ENCODE measurements at places on chromosomes 6 and 20.

DNA sequence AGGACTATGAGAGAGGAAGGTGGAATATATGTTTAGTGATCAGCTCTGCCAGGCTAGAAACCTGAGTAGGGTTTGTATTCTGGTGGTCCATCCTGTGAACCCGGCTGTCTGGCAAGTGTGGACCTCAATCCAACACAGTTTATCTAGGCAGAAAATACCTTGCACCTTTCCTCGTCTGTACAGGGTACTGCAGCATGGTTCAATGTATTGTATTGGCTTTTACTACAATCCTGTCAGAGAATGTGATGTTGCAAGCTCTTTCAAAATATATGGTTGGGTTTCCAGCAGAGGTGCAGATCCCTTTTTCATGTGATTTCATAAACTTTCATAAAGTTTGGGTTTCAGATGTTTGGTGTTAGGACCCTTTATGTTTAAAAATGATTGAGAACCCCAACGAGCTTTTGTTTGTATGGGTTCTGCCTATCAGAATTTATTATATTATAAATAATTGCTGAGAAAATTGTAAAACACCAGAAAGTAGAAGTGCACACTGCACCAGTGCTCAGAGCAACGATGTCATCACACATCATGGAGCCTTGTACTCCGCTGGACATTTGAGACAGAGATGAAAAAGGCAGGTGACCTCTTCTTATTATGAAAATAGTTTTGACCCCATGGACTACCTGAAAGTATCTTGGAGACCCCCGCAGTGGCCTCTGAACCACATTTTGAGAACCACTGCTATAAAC lies 106.6 kb downstream of the RTN4IP1 start:
- no peak for DNase-seq

DNA sequence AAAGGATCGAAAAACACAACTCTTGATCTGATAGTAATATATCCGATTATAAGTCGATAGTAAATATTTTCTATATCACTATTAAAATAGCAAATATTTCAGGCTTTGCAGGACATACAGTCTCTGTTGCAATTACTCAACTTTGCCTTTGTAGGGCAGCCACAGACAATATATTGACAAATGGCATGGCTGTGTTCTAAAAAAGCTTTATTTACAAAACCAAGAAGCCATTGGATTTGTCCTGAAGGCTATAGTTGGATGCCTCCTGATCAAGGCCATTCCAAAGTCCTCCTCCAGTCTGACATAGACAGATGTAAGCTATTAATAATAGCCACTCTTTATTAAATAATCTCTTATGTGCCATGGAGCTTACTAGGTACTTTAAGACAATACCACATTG lies 5.9 kb downstream of the OCSTAMP start:
- no peak for DNase-seq

- DNase-seq, result no peak
These were observed 44.9 kb upstream of the SUPT3H start for GRCh38 chr6:45422503-45423110.

DNA sequence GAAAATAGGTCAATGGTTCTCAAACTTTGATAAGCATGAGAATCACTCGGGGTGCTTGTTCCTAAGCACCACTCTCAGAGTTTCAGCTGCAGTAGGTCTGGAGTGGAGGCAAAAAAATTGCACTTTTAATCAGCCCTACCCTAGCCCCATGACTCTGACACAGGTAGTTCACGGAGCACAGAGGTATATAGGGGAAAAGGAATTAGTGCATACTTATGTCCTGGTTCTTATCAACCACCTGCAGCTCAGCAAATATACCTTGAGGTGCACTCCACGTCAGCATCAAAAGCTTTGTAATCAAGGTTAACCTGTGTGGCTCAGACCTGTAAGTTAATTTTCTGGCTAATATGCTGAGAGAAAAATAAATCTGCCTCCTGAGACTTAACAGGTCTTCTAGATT lies 138.8 kb upstream of the HMGN3 start:
- no peak for DNase-seq

GRCh38 chr6:89433252-89434149 lies 549 bp downstream of the ANKRD6 start:
- no peak for DNase-seq

GRCh38 chr6:166262743-166263515 lies 45.3 kb downstream of the PRR18 start:
- DNase-seq, result no peak

DNA sequence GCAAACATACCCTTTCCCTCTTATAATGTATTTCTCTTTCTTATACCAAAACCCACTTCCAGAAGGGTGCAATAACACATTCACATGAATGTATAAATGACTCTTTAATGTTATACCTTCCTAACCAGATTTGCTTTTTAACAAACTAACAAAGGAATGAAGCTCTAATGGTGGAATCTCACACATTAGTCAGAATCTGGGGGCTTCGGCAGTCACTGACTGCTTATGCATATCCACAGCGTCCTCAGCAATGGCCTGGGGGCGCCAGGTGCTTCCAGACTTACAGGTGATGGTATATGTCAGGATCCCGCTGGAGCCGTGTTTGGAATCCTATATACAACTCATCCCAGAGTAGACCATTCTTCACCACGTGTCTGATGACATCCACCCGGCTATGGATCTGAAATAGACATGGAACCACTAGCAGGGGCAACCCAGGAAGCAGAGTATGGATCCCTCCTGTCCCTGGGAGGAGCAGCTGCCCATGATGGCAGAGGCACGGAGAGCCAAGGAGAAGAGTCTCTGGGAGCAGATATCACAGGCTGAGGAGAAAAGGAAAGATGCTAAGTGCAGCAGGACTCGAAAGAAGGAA lies 150.8 kb upstream of the RIPOR2 start:
- no peak for DNase-seq

DNA sequence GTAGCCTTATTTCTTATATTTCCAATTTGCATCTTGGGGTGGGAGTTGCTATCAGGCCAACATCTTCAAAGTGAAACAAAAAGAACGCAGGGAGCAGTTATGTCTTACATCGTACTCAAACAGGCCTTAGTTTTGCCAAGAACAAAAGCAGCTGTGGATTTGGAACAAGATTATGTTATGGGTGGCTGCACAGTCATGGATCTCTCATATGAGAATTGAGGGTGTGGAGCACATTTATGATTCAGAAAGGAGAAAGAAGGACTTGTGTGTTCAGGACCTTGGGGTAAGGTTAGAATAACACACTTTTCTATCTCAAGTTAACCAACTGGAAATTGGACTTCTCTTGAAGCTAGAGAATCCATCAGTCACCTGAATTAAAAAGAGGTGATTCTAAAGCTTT lies 259.9 kb downstream of the FOXA2 start:
- DNase-seq, result no peak

- DNase-seq, result no peak
These were observed 217.9 kb downstream of the CLVS2 start for GRCh38 chr6:123213921-123214320.

GRCh38 chr20:42432496-42433334 lies 757.0 kb downstream of the PTPRT start:
- no peak for DNase-seq

DNA sequence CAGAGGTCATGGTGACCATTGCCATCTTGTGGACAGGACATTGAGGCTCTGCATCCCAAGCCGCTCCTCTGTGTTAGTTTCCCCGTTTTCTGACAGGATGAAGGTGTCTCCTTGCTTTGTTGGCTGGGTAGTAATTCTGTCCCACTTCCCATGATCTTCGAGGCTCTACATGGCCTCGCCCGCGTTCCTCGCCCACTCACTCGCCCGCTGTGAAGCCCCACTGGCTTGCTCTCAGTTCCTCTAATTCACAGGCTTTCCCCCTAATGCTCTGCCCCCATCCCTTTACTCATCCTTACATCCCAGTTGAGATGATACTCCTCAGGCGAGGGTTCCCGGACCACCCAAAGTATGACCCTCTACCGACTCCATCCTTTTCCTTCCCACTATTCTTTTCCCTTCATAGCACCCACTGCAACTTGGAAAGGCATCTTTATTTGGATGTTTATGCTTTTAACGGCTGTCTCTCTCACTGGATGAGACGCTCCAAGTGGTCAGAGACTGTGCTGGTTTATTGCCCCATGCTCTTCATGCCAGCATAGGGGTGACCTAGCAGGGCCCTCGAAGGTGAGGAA lies 511 bp upstream of the SLC35B2 start:
- DNase-seq, result no peak

GRCh38 chr6:14876778-14877613 lies 368.9 kb upstream of the JARID2 start:
- DNase-seq, result no peak

DNA sequence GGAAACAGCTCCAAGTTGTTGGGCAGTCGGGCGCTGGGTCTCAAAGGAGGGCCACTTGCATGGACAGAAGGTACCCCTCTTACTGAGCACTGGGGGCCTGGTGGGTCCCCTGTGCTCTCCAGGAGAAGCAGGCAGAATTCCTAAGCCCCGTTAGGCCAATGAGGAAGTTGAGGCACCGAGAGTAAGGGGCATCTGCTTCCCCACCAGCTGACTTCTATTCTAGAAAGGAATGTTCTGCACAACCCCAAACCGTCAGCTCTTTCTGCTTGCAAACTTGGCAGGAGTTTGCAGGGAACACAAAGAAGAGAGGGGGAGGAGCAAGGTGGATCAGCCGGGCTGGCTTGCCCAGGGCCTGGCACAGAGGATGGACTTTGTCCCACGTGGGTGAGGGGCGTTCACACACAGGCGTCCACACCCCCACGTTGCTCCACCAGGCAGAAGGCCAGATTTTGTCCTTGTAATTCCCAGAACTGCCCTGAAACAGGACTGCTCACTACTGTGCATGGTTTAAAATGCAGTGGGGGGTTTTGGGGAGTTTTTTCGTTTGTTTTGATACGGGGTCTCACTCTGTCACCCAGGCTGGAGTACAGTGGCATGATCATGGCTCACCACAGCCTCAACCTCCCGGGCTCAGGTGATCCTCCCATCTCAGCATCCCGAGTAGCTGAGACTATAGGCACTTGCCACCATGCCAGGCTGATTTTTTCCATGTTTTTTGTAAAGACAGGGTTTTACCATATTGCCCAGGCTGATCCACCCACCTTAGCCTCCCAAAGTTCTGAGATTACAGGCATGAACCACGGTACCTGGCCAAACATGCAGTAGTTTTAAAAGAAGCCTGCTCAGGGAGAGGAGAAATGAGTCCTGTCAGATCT lies 93.3 kb downstream of the SNX5 start:
- no peak for DNase-seq

DNA sequence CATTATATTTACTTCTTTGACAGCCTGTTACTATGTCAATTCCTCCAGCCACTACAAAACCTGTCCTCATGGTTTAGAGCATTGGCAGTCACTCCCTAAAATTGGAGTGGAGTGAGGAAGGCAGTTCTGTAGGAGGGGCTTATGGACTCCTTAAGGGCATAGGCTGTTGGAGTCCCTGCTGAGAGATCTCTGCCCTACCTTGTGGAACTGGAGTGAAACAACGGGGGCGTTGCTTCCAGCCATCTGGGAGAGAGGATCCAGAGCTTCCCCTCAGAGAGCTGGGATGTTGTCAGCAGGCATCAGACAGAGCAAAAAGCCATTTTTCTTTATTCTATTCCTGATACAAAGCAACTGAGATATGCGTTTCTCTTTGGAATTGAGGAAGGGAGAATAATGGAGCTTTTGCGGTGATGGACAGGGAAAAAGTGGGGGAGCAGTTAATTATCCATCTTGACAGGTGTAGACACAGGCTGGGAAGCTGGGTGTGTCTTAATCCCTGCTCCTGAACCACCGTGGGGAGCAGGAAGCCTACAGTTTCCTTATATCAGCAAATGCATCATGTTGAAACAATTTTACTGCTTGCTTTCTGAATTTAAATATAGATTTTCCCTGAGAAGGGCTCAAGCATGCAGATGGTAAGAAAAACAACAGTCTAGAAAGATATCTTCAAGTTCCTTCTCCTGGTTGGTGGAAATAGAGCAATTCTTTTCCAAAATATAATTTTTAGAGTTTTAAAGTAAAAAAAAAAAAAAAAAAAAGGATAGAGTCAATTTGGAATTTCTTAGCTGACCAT lies 402.5 kb downstream of the PLCB1 start:
- DNase-seq, result no peak

DNA sequence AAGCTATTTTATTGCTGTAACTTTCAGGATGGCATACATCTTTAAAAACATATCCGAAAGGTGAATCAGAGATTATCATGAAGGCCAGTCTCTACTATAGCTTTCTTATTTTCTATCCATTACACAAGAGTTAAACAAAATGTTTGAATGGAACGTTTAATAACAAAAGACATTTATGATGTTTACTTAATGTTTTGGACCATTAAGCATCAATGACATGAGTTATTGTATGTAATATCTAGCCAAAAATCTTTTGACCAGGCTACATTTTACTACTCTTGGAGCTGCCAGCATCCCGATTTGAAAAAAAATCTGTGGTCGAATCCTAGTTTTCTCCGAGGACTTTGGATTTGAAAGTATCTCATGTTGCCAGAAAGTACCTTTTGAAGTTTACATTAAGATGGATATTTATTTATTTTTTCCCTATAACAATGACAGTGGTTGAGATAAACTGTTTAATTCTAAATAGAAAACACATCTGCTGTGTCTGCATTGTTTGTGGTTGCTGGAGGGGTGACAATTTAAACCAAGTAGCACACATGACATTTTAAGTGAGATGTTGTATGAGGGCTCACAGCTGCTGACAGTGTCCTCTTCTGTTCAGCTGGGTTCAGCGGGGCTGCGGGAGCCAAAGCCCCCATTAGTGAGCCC lies 293.7 kb upstream of the TCF21 start:
- no peak for DNase-seq

DNA sequence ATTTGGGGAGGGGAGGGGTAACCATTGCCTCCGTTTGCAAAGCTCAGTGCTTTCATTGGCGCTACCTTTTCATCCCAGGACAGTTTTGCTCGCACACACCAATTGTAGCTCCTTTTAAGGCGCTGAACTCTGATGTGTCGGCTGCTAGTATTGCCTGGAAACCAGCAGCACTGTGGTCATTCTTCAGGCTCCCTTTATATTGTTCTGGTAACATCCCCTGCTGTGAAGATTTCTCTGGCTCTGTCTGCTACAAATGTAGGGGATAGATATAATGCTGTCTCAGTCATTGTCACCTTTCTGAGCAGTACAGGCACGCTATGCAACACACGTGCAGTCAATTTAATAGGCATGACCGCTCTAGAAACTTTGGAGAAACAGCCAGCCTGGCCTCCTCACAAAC lies 172.9 kb upstream of the SASH1 start:
- DNase-seq, result no peak

GRCh38 chr6:28943557-28944411 lies 20.0 kb upstream of the TRIM27 start:
- no peak for DNase-seq

- no peak for DNase-seq
These were observed 9.6 kb upstream of the NRM start for GRCh38 chr6:30700340-30700739.

GRCh38 chr6:137414599-137414998 lies 79.6 kb downstream of the OLIG3 start:
- DNase-seq, result no peak

- DNase-seq, result no peak
These were observed 346.8 kb upstream of the CNR1 start for GRCh38 chr6:88512951-88513350.

GRCh38 chr6:70133246-70133645 lies 169.6 kb downstream of the COL9A1 start:
- DNase-seq, result no peak
